Stimulated activated CD4-positive, alpha-beta T cell treated with anti-CD3 and anti-CD28 coated beads, Interleukin-4, amount 100 ng/mL, for 4 hours (primary cell): ENCODE measurements at places on chromosomes 7 and 10.

DNA sequence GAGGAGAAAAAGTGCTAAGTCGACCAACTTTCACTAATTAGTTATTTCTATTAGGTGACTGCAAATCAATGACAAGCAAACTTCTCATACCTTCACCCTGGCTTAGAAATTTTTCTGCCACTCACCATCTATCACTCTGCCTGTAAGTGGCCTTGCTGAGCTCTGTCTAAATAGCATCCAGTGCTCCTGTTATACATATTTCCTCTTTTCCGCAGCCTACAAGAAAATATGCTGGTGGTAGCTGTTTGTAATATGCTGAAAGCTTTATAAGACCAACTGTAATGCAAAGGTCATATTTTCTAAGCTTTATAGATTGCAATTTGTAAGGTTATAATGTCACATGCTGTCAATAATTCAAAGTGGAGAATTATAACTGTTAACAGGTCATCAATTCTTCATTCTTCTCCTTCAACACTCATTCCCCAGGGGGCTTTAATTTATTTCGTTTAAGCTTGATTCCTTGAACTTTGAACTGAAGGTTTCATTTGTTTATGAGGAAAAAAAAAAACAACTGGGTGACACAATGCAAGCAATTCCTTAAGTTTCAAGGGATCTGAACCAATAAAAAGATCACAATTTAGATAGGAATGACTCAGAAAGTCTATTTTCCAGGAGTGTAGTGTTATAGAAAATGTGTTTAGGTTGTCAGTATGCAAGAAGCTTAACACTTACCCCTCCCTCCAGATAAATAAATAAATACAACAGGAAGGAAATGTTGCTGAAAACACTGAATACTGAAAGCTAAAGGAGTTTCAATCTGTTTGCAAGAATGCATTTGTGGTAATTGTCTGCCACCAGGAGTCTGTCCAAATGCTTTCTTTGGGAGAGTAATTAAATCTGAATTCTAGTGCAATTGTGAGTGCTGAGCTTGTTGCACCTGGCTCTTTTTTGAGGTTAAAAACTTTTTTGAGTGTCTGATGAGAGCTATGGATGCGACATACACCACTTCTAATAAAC, 183.7 kb downstream of the SORCS1 start:
- no peak for DNase-seq

- DNase-seq: no peak
These were observed 191.7 kb downstream of the PPP1R9A start for GRCh38 chr7:95099106-95099505.

- no peak for DNase-seq
These were observed 9.0 kb downstream of the RBP3 start for GRCh38 chr10:47357131-47357582.

DNA sequence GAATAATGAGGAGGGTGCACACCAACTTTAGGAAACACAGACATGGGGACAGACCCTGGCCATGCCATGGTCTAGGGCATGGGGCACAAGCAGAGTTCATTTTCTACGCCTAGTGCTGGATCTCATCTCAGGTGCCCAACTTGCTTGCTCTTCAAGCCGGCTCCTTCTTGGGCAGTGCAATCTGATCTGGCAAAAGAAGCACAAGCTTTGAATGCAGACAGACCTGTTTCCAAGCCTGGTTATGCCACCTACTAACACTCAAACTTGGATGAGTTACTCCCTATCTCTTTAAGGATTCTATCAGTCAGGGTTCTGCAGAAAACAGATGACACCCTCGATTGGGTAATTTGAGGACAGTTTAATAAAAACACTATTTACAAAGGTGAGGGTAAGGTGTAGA, 34.9 kb upstream of the WAPL start:
- DNase-seq: no peak

- DNase-seq: no peak
These were observed 513.6 kb upstream of the FOXK1 start for GRCh38 chr7:4168541-4168940.

DNA sequence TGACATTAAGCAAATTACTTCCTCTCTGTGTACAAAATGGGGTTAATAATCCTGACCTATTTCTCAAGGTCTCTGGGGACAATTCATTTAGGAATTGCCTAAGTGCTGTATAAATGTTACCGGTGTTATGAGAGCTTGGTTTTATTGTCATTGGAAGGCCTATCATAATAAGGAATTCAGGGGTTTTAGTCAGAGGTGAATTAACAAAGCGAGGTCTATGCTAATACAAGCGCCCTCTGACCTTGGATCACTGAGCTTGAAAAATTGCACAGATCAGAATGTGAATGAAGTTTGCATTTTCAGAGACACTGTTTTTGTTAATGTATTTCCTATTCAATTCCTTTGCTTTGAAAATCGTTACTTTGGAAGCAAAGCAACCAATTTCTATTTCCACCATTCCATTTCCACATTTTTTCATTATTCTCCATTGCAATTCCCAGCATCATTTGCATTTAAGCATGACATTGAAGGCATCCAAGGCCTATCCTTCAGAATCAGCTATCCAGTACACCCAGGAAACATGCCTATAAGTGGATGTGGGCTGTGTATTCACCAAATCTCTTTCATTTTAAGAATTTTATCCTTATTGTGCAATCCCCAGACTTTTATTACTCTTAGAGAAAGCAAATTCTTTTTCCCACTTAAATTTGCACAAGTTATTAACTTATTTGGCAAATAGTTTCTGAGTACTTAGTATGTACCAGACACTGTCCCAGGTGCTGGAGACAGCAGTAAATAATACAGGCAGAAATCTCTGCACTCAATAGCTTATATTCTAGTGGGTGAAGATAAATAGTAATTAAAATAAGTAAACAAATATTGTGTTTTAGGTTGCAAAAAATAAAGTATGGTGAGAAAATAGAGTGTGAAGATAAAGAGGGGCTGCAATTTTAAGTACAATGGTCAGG, 133.1 kb downstream of the NRCAM start:
- DNase-seq: no peak
